Colonic mucosa (tissue), 4 donors: ENCODE measurements at places on chromosomes 2 and 18. TPM values are rescaled to one million over a fixed set of nuclear protein-coding genes. Genes with fewer than 3 reads are reported as not detected.

DNA sequence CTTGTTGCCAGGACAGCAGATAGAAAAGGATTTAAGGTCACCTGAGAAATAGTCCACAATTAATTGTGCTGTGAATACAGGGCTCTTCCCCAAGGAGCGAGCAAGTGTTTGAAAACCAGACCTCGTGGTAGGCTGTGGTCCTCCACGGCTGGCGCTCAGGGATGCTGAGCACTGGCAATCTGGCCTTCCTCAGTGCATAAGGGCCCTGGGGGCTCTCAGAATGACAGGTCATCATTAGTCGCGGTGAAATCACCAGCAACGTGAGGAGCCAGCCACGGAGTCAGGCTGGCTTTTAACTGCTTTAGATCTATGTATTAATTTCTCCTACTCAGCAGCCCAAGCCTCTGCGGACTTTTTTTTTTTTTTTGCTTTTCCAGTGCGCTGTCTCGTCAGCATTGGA is 148.5 kb downstream of the FHOD3 start:
- H3K4me1 ChIP-seq: no peaks in the 10 kb centered on the region
- H3K27ac ChIP-seq: no peak overlapping the region
- no peaks in the 10 kb centered on the region for H3K27me3 ChIP-seq

GRCh38 chr2:236799391-236800026 is 229.9 kb downstream of the ACKR3 start:
- no peaks in the 10 kb centered on the region for H3K27me3 ChIP-seq
- H3K27ac ChIP-seq: no peak overlapping the region
- H3K36me3 ChIP-seq: no peaks in the 10 kb centered on the region
- H3K4me1 ChIP-seq: no peaks in the 10 kb centered on the region
- H3K4me3 ChIP-seq: no peak overlapping the region

- H3K36me3 ChIP-seq: no peaks in the 10 kb centered on the region
- H3K4me1 ChIP-seq: no peaks in the 10 kb centered on the region
- H3K27me3 ChIP-seq: no peaks in the 10 kb centered on the region
- no peak overlapping the region for H3K4me3 ChIP-seq
- no peak overlapping the region for H3K27ac ChIP-seq
Measured at GRCh38 chr2:171595456-171595855, 73.2 kb downstream of the CYBRD1 start.

GRCh38 chr2:88754585-88755320 is 63.3 kb downstream of the RPIA start:
- no peaks in the 10 kb centered on the region for H3K4me1 ChIP-seq
- no peak for DNase-seq
- H3K27ac ChIP-seq: no peak overlapping the region
- no peak overlapping the region for H3K4me3 ChIP-seq
- H3K27me3 ChIP-seq: no peaks in the 10 kb centered on the region
- H3K36me3 ChIP-seq: no peaks in the 10 kb centered on the region

DNA sequence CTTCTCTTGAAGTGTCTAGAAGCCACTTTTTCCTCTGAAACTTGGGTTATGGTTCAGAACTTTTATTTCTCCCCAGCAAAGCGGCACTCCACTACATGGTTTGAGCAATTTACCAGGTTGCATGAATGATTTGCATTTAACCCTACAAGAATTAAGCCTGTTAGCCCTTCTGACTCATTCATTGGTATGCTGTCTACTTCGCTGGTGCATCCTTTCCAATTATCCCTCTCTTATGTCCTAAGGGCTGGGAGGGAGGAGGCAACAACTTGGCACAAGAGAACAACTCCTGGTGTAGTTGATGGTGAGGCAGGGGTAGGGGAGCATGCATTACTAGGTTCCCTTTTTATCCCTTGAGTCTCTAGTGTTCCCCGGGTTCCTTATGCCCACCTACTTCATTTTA is 293.4 kb upstream of the MEX3C start:
- H3K27me3 ChIP-seq: no peaks in the 10 kb centered on the region
- no peak overlapping the region for H3K27ac ChIP-seq
- no peak for DNase-seq
- no peak overlapping the region for H3K4me3 ChIP-seq
- H3K36me3 ChIP-seq: no peaks in the 10 kb centered on the region

DNA sequence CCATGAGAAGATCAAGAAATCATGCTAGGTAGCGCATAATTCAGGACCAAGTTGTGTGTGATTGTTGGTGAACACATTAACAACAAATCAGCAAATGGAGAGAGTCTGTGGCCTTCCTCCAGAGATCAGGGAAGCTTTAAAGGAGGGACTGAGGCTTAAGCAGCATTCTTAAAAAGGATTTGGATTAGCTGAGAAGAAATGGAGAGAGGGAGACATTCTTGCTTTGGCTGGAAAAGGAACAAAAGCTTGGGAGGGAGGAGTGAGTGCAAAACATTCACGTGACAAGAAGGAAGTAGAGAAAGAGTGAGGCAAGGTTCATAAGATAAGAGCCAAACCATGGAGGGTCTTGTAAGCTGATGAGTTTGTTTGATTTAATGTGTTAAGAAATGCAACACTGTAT is 75.6 kb downstream of the SRD5A2 start:
- DNase-seq: no peak
- no peaks in the 10 kb centered on the region for H3K27me3 ChIP-seq
- no peak overlapping the region for H3K4me3 ChIP-seq
- no peaks in the 10 kb centered on the region for H3K36me3 ChIP-seq

DNA sequence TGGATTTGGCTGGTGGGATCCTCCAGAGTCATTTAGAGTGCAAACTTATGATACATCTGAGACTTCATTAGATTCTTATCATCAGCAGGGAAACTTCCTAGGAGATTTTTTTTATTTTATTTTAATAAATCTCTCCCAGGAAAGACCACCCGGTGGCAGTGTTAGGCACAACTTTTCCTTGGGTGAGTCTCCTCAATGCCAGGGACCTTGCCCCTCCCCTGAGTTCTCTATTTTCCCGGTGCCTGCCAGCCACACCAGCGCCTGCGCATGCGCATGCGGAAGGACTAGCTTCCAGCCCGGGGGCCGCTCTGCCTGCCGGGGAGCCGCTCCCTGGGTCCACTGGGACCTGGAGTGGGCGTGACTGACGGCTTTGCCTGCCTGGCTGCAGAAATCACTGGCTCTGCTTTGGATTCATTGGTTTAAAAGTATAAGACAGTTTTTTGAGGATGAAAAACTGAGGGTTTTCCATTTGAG is 86.6 kb downstream of the TMEM182 start:
- H3K27me3 ChIP-seq: no peaks in the 10 kb centered on the region
- H3K4me3 ChIP-seq: no peak overlapping the region
- no peaks in the 10 kb centered on the region for H3K36me3 ChIP-seq
- no peaks in the 10 kb centered on the region for H3K4me1 ChIP-seq

- DNase-seq: no peak
- no peak overlapping the region for H3K4me3 ChIP-seq
- H3K4me1 ChIP-seq: no peaks in the 10 kb centered on the region
- peaks cover 50% of the 10 kb centered on the region for H3K27me3 ChIP-seq
- H3K27ac ChIP-seq: no peak overlapping the region
- H3K36me3 ChIP-seq: no peaks in the 10 kb centered on the region
Measured at GRCh38 chr2:86789687-86790133, 1.0 kb downstream of the CD8A start.

DNA sequence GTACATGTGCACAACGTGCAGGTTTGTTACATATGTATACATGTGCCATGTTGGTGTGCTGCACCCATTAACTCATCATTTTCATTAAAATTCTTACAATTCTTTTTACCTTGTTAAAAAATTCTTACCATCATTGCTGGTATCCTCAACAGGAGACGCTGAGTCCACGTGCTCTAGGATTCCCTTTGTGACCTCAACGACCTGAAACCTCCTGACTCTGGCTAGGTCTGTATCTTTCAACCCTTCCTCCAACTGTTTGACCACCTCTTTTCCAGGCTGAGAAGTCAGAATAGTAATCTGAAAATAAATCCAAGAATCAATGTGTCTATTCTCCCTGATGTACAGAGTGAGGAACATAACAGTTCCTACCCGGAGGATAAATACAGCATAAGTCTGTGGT is 41.2 kb downstream of the M1AP start:
- no peak overlapping the region for H3K27ac ChIP-seq
- no peaks in the 10 kb centered on the region for H3K36me3 ChIP-seq
- no peak for DNase-seq
- no peak overlapping the region for H3K4me3 ChIP-seq
- no peaks in the 10 kb centered on the region for H3K4me1 ChIP-seq

DNA sequence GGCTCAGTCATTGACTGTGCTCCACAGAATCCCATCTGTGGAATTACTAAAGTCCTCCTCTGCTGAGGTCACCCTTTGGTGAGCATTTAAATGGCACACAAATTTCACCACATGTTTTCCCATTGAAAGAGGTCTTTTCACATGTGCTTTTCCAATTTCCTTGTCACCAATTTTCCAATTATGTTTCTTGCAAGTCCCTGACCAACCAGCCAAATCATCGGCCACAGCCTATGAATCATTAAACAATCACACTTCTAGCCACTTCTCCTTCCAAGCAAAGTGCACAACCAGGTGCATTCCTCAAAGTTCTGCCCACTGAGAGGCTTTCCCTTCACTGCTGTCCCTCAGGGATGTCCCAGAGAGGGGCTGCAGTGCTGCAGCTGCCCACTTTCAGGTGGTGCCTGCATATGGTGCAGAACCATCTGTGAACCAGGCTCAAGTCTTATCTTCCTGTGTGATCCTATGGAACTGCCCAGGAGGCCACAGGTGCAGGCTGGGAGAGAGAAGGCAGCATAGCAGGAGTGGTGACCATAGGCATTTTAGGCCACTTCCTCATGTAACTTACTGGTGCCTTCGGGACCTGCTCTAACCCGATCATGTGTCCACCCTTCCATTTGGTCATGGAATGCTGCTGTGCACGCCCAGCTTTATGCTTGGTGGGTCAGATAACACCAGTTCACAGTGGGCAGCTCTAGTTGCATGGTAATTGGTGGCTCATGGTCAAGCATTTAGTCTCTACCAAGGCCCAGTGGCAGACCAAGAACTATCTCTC is 153.0 kb downstream of the SEPTIN10 start:
- DNase-seq: no peak
- no peaks in the 10 kb centered on the region for H3K4me1 ChIP-seq
- no peaks in the 10 kb centered on the region for H3K27me3 ChIP-seq
- no peaks in the 10 kb centered on the region for H3K36me3 ChIP-seq

GRCh38 chr2:1405967-1406366 is 7.3 kb upstream of the TPO start:
- no peak overlapping the region for H3K27ac ChIP-seq
- H3K4me3 ChIP-seq: no peak overlapping the region
- no peaks in the 10 kb centered on the region for H3K36me3 ChIP-seq
- no peaks in the 10 kb centered on the region for H3K27me3 ChIP-seq

GRCh38 chr2:204172145-204172600 is 235.6 kb downstream of the ICOS start:
- no peaks in the 10 kb centered on the region for H3K4me1 ChIP-seq
- no peak for DNase-seq
- no peak overlapping the region for H3K27ac ChIP-seq
- H3K4me3 ChIP-seq: no peak overlapping the region
- no peaks in the 10 kb centered on the region for H3K27me3 ChIP-seq

DNA sequence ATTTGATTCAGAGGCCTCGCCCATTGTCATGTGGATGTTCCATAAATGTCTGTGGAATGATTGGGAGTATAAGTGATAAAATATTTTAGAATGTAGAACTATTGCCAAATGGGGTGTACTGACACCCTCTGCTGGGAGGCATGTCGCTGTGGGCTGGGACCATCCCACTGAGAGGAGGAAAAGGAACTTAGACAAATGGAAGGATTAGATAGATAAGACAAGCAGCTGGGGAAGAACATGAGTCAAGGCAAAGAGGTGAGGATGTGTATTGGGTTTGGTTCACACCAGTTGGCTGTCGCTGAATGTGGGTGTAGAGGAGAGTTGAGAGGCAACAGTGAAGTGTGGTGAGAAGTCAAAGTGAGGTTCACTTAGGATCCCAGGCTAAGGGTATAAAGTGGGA is 4.0 kb downstream of the C2orf74 start:
- no peak for DNase-seq
- no peak overlapping the region for H3K27ac ChIP-seq
- H3K4me1 ChIP-seq: no peaks in the 10 kb centered on the region
- no peak overlapping the region for H3K4me3 ChIP-seq

Gene CNPPD1
- 80.7 TPM for total RNA-seq

Gene PIEZO2
- 4.0 TPM for total RNA-seq

Gene ARL4C
- total RNA-seq: 4.9 TPM

Gene RNF152
- total RNA-seq: 50.1 TPM

Gene LOXL3
- total RNA-seq: 2.9 TPM

Gene STRADB
- total RNA-seq: 50.0 TPM
